ENCODE measurements at places on chromosomes 5 and 9. TPM values are rescaled to one million over a fixed set of nuclear protein-coding genes. Genes with fewer than 3 reads are reported as not detected.

DNA sequence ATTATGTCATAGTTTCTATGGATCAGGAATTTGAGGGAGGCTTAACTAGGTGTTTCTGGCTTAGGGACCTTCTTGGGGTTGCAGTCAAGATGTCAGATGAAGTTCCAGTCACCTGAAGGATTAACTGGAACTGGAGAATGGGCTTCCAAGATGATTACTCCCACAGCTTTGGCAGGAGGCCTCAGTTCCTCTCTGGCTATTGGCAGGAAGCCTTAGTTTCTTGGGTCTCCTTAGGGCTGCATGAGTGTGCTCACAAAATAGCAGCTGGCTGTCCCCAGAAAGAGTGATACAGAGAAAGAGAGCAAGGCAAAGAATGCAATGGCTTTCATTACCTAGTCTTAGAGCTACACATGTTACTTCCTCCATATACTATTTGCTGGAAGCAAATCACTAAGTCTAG is 138.1 kb upstream of the TLE4 start:
- DNase-seq = peak; percentile 44

DNA sequence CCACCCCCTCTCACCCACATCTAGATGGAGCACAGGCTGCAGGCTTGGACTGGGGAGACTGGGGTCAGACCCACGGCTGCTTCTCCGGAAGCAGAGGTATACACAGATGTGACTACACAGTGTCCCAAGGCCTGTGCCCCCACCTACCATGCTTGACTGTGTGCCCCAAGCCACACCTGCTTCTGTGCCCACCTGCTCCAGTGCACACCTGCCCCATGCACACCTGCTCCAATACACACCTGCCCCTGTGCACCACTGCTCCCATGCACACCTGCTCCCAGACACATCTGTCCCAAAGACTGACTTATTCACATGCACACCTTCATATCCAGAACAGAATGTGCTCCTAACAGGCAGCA is 5.5 kb upstream of the COL5A1 start:
- DNase-seq = no peak

DNA sequence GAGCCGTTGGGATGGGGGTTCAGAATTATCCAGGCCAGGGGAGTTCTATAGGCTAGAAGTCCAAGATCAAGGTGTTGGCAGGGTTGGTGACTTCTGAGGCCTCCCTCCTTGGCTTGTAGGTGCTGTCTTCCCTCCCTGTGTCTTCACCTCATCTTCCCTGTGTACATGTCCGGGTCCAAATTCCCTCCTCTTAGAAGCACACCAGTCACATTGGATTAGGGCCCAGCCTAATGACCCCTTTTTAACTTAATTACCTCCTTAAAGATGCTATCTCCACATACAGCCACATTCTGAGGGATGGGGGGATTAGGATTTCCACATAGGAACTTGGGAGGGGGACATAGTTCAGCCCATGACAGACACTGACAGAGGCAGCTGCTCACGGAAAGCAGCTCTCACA is 12.1 kb downstream of the LRSAM1 start:
- DNase-seq = no peak

- no peak for DNase-seq
Measured at GRCh38 chr5:53392073-53392472, 88.4 kb upstream of the FST start.

DNA sequence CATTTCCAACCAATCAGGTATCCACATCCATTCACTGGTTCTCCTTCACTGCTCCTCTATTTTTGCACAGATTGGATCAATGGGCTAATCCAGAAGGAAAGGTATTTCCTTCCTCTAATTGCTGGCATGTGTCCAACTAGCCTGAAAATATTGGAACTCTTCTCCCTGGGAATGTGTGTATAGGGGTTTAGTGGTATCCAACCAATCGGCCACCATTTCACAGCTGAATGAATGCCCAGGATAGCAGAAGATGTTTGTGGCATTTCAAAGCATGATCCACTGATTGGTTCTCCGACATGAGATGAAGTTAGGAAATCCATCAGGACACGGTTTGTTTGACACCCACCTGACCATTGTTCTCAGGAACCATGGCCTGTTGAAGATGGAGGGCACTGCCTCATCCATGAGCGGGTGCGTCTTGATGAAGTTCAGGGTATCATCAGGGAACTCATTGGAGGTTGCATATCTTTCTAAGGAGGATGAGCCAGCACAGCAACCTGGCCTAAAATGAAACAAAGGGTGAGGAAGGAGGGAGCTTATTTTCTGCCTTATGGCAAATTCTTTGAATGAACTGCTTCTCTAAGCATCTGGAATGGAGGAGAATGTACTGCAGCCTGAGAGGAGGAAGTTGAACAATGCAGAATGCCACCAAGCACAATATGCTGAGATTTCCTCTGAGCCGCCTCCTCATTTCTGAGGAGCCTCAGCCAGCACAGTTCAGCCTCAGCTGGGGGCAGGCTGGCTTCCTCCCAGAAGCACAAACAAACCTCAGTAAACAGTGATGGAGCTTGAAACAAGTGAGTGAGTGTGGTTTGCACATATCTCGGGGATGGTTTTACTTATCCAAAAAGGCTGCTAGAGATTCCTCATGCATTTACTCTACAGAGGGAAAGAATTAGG is 94.6 kb downstream of the SEMA6A start:
- DNase-seq = no peak

DNA sequence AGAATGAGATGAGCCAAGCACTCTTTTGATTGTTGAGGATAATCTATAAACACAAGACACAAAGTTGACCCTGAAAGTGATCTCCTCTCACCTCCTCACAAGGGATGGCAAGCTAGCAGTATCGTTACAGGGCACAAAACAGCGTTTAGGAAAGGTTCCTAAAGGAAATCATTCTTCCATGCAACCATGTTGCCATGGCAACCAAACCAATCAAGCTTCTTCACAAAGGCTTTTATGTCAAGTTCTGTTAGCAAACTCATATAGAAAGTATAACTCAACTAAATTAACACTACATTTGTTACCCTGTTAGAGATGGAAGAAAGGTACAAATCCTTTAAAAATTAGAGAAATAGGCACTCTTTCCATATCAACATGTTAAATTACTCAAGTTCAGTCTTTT is 1016.8 kb upstream of the DMAC1 start:
- DNase-seq = no peak

CCNJL gene
- total RNA-seq = 2.4 TPM

ZBTB43 gene
- 40.8 TPM for total RNA-seq

SELENOP gene
- 45.9 TPM for total RNA-seq

Measured in myocyte (in vitro differentiated cells).